ENCODE measurements at places on chromosomes 5 and 9. TPM values are rescaled to one million over a fixed set of nuclear protein-coding genes. Genes with fewer than 3 reads are reported as not detected.

RIGI gene
- 5.9 TPM for total RNA-seq

ZNF300 gene
- total RNA-seq, result 0.72 TPM

LNPEP gene
- 40.5 TPM for total RNA-seq

FSTL4 gene
- total RNA-seq, result 0.33 TPM

CA9 gene
- not detected for total RNA-seq

CDKN2B gene
- total RNA-seq, result not detected

LECT2 gene
- not detected for total RNA-seq

LRSAM1 gene
- 22.6 TPM for total RNA-seq

CARTPT gene
- not detected for total RNA-seq

CARD9 gene
- total RNA-seq, result 1.4 TPM

ADRB2 gene
- total RNA-seq, result 1.6 TPM

ADGRD2 gene
- total RNA-seq, result not detected

SHOC1 gene
- not detected for total RNA-seq

ASPN gene
- total RNA-seq, result not detected

C9 gene
- not detected for total RNA-seq

ACTBL2 gene
- not detected for total RNA-seq

CCL21 gene
- not detected for total RNA-seq

PCDHA5 gene
- not detected for total RNA-seq

CEP72 gene
- total RNA-seq, result 21.0 TPM

MUSK gene
- total RNA-seq, result not detected

SLC45A2 gene
- total RNA-seq, result not detected

PGM5 gene
- total RNA-seq, result not detected

OCLN gene
- total RNA-seq, result 0.58 TPM

CMYA5 gene
- 0.16 TPM for total RNA-seq
